Cardiac muscle cell (in vitro differentiated cells and primary cell): ENCODE measurements at places on chromosomes 3 and 15. TPM values are rescaled to one million over a fixed set of nuclear protein-coding genes. Genes with fewer than 3 reads are reported as not detected.
A peak's percentile ranks its signal among the peaks of the same experiment; 100 is the strongest.

Gene NEK10
- total RNA-seq, result 1.1 and 2.1 TPM in 2 replicates

DNA sequence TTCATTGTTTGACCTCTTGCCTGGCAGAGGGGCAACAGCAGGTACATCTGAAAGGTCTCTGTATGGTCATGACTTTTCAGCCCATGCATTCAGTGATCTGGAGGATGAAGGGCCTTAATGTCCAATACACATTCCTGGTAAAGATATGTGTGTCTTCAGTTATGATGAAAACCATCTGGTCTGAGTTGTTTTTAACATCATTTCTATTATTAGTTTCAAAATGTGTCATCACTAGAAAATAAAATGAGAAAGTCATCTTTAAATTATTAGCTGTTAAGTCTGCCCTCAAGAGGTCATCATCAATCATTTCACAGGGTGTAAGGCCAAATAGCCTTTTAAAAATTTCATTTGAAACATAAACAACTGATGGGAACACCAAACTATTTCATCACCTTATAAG, 92.1 kb upstream of the PLSCR4 start:
- H3K27me3 ChIP-seq, result no peaks in the 10 kb centered on the region
- no peak for DNase-seq
- H3K4me3 ChIP-seq, result no peak overlapping the region
- no peak overlapping the region for H3K27ac ChIP-seq
- no peaks in the 10 kb centered on the region for H3K36me3 ChIP-seq

DNA sequence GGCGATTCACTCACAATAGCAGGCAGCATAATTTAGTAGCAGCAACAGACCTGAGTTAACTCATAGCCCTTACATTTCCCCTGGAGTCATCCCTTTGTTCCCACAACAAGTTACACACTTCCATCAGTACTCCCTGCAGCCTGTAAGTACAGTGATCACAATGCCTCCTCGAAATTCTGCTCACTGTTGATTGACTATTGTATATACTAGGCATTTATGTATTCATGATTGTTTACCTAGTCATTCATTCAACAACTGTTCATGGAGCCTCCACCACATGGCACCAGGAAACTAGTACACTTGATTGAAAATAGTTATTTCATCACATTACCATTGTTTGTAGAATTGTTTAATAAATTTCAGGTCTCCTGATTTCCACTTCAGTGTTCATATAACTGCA, 71.4 kb upstream of the P3H2 start:
- H3K27me3 ChIP-seq, result no peaks in the 10 kb centered on the region
- no peaks in the 10 kb centered on the region for H3K4me1 ChIP-seq
- no peaks in the 10 kb centered on the region for H3K36me3 ChIP-seq
- H3K4me3 ChIP-seq, result no peak overlapping the region
- H3K27ac ChIP-seq, result no peak overlapping the region
- DNase-seq, result no peak

GRCh38 chr3:8816106-8816505, 46.7 kb upstream of the OXTR start:
- no peak overlapping the region for H3K27ac ChIP-seq
- no peaks in the 10 kb centered on the region for H3K36me3 ChIP-seq
- H3K4me3 ChIP-seq, result no peak overlapping the region

DNA sequence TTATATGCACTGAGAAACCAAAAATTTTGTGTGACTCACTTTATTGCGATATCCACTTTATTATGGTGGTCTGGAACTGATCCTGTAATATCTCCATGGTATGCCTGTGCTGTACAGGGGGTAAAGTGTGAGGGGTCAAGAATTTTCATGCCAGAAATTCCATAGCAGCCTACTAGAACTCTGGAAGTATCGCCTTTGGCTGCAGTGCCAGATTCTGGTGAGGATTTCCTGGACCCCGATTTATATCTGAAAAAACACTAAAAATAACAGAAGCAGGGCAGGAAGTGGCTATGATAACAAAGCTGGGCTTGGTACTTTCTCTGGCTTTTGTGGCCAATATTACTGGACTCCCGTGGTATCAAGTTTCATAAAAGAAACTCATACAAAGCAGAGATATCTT, 36.4 kb downstream of the CCDC80 start:
- H3K27me3 ChIP-seq, result no peaks in the 10 kb centered on the region
- H3K4me1 ChIP-seq, result peaks cover 8% of the 10 kb centered on the region
- H3K4me3 ChIP-seq, result no peak overlapping the region
- DNase-seq, result peak; percentile 96
- H3K36me3 ChIP-seq, result no peaks in the 10 kb centered on the region

Gene CHRD
- 16.0 and 33.0 TPM in 2 replicates for total RNA-seq

Gene AMIGO3
- total RNA-seq, result 2.3 and 5.2 TPM in 2 replicates

- no peaks in the 10 kb centered on the region for H3K27me3 ChIP-seq
- H3K4me3 ChIP-seq, result no peak overlapping the region
- H3K4me1 ChIP-seq, result no peaks in the 10 kb centered on the region
- no peaks in the 10 kb centered on the region for H3K36me3 ChIP-seq
- no peak overlapping the region for H3K27ac ChIP-seq
Measured at GRCh38 chr3:4738737-4739274, 240.4 kb upstream of the BHLHE40 start.

DNA sequence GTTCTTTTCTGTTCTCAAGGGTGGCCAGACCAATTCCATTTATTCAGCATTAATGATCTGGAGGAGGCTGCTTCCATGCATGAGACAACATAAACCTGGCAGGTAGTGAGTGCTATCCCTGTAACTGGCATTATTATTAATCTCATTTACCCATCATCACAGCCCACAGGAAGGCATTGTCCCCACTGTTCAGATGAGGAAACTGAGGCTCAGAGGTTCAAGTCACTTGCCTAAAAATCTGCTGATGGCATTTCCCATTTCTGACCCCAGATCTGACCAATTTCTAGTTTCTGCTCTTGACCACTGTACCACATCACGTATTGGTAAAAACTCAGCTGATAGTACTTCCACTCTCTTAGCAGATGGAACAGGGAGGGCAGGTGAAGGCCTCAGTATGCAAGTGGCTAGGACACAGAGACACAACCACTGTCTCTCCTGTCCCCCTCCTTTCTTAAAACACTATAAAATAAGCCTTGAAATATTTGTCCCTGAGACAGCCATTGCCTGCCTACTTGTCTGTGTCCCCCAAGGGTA, 36.1 kb downstream of the TRANK1 start:
- peaks cover 8% of the 10 kb centered on the region for H3K4me1 ChIP-seq
- no peak overlapping the region for H3K27ac ChIP-seq
- no peak for DNase-seq
- H3K36me3 ChIP-seq, result no peaks in the 10 kb centered on the region
- no peaks in the 10 kb centered on the region for H3K27me3 ChIP-seq
- H3K4me3 ChIP-seq, result no peak overlapping the region

- H3K36me3 ChIP-seq, result no peaks in the 10 kb centered on the region
- no peaks in the 10 kb centered on the region for H3K27me3 ChIP-seq
- no peaks in the 10 kb centered on the region for H3K4me1 ChIP-seq
Measured at GRCh38 chr15:86948719-86949118, 869.0 kb downstream of the AGBL1 start.

Gene GASK1A
- 0.78 and 0.80 TPM in 2 replicates for total RNA-seq

GRCh38 chr3:117150628-117151027, 441.0 kb downstream of the TUSC7 start:
- DNase-seq, result no peak
- H3K27me3 ChIP-seq, result no peaks in the 10 kb centered on the region
- no peak overlapping the region for H3K4me3 ChIP-seq

Gene CELSR3
- 5.4 and 5.9 TPM in 2 replicates for total RNA-seq

GRCh38 chr15:64640146-64640871, 135.1 kb downstream of the RBPMS2 start:
- no peaks in the 10 kb centered on the region for H3K36me3 ChIP-seq
- no peak for DNase-seq
- H3K4me3 ChIP-seq, result no peak overlapping the region
- H3K4me1 ChIP-seq, result peaks cover 15% of the 10 kb centered on the region
- no peak overlapping the region for H3K27ac ChIP-seq
- H3K27me3 ChIP-seq, result no peaks in the 10 kb centered on the region

DNA sequence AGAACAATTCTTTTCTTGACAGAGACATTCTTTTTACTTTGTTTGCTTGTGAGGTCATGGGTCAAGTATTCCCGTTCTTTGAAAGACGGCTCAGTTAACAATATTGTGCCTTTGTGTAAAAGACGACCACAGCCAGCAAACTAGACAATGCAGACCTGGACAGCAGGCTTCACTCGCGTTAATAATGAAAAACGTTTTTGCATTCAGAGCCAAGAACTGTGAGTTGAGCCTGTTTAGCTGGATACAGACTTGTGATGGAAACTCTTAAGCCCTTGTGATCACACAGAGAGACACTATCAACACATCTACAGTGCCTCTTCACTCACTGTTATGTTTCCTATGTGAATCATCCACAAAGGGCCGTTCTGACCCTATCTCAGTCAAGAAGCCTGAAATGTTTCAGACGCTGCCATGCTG, 37.3 kb upstream of the CMTM7 start:
- no peaks in the 10 kb centered on the region for H3K36me3 ChIP-seq
- H3K4me3 ChIP-seq, result no peak overlapping the region
- peak; percentile 36 for DNase-seq
- H3K4me1 ChIP-seq, result peaks cover 10% of the 10 kb centered on the region
- no peaks in the 10 kb centered on the region for H3K27me3 ChIP-seq

Gene CYP1A2
- not detected in 2 replicates for total RNA-seq

- no peaks in the 10 kb centered on the region for H3K4me1 ChIP-seq
- no peak overlapping the region for H3K4me3 ChIP-seq
Measured at GRCh38 chr15:92400573-92400972, 6.9 kb downstream of the ST8SIA2 start.

Gene KCNAB1
- 0.06 TPM in 1 of 2 replicates, not detected in the other for total RNA-seq

GRCh38 chr3:9779721-9780457, 10.1 kb upstream of the CAMK1 start:
- H3K27me3 ChIP-seq, result no peaks in the 10 kb centered on the region
- no peak for DNase-seq
- no peak overlapping the region for H3K27ac ChIP-seq
- no peaks in the 10 kb centered on the region for H3K4me1 ChIP-seq

GRCh38 chr3:123692041-123692440, 107.2 kb upstream of the HACD2 start:
- no peaks in the 10 kb centered on the region for H3K36me3 ChIP-seq
- DNase-seq, result peak; percentile 7
- H3K4me3 ChIP-seq, result no peak overlapping the region
- H3K27me3 ChIP-seq, result peaks cover 76% of the 10 kb centered on the region

- H3K4me3 ChIP-seq, result no peak overlapping the region
- peak; percentile 67 for DNase-seq
- H3K27ac ChIP-seq, result peak overlapping the region; percentile 40
- H3K36me3 ChIP-seq, result no peaks in the 10 kb centered on the region
- peaks cover 44% of the 10 kb centered on the region for H3K4me1 ChIP-seq
Measured at GRCh38 chr3:25007974-25008658, 419.9 kb upstream of the RARB start.

Gene ZNF502
- 1.1 and 2.0 TPM in 2 replicates for total RNA-seq

Gene MYH15
- 0.24 and 0.56 TPM in 2 replicates for total RNA-seq

DNA sequence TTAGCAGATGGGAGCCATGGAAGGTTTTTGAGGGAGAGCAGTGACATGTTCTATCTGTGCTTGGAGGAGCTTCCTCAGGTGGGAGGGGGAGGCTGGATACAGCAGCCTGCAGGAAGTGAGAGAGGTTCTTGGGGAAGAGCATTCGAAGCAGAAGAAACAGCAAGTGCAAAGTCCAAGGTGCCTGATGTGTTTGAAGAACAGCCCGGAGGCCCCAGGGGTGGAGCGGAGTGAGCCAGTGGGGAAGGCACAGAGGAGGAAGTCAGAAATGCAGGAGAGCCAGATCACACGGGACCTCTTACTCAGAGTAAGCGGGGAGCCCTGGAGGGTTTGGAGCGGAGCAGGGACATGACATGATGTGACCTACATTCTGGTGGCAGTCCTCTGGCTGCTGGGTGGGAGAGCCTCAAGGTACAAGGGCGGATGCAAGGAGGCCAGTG, 10.8 kb downstream of the ITGA11 start:
- no peak overlapping the region for H3K27ac ChIP-seq
- H3K4me1 ChIP-seq, result no peaks in the 10 kb centered on the region
- H3K4me3 ChIP-seq, result no peak overlapping the region
- no peaks in the 10 kb centered on the region for H3K27me3 ChIP-seq

DNA sequence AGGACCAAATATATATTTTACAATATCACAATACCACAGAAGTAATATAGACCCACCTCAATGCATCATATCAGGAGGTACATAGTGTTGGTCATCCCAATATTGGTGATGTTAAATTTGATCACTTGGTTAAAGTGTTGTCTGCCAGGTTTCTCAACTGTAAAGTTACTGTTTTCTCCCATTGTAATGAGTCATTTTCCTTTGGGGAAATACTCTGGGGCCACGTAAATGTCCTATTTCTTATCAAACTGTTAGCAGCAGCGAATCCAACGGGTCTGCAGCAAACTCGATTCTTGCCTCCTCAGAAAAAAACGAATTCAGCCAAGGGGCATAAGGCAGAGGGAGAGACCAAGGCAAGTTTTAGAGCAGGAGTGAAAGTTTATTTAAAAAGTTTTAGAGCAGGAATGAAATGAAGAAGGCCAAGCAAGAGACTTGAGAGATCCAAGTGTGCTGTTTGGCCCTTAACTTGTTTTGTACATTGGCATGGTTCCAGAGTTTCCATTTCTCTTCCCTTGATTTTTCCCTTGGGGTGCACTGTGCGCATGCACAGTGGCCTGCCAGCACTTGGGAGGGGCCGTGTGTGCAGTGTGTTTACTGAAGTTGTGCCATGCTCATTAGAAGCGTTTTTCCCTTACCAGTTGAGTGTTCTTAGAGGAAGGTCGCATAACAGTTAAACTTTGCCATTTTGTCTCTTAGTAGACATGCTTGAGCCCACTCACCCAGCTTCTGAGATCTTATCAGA, 512.5 kb downstream of the AGBL1 start:
- DNase-seq, result no peak
- no peak overlapping the region for H3K27ac ChIP-seq
- no peaks in the 10 kb centered on the region for H3K27me3 ChIP-seq
- no peak overlapping the region for H3K4me3 ChIP-seq

DNA sequence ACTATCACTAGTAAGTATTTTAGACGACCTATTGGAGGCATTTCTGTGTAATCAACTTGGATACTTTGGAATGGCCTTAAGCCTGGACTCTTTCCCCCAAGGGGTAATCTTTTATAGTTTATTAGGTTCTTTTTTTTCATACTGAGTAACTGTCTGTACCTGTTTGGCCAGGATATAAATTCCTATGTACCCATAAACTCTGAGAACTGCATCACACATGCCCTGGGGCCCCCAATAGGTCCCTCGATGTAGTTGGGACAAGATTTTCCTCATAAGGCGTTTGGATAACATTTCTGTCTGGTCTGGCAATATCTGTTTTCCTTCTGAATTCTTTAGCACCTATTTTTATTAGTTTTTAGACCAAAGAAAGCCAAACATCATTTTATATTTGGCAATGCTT, 86.4 kb upstream of the WNT7A start:
- H3K4me3 ChIP-seq, result no peak overlapping the region
- no peaks in the 10 kb centered on the region for H3K27me3 ChIP-seq
- H3K27ac ChIP-seq, result no peak overlapping the region
- no peak for DNase-seq
- no peaks in the 10 kb centered on the region for H3K36me3 ChIP-seq

Gene GP9
- not detected in 2 replicates for total RNA-seq

Gene RAMAC
- 37.3 and 60.7 TPM in 2 replicates for total RNA-seq

Gene FBXO40
- total RNA-seq, result 7.3 and 18.0 TPM in 2 replicates

Gene TRIM59
- total RNA-seq, result 3.2 and 15.5 TPM in 2 replicates

Gene CCDC50
- 68.6 and 82.3 TPM in 2 replicates for total RNA-seq

Gene PCOLCE2
- 5.5 and 6.5 TPM in 2 replicates for total RNA-seq
